AG10803 (cell line): ENCODE measurements at places on chromosomes 3 and 15.

DNA sequence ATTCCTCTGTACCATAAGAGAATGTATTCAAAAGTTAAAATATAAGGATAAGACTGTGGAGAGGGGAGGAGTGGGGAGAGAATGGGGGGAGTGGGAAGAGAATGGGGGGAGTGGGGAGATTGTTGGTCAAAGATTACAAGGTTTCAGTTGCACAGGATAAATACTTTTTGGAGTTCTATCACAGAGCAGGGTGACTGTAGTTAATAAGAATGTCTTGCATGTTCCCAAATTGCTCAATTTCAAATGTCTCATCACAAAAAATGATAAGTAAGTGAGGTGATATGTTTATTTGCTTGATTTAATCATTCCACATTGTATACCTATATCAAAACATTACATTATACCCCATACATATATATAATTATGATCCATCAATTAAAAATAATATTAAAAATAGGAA lies 23.0 kb upstream of the MEF2A start:
- DNase-seq: peak; percentile 33

DNA sequence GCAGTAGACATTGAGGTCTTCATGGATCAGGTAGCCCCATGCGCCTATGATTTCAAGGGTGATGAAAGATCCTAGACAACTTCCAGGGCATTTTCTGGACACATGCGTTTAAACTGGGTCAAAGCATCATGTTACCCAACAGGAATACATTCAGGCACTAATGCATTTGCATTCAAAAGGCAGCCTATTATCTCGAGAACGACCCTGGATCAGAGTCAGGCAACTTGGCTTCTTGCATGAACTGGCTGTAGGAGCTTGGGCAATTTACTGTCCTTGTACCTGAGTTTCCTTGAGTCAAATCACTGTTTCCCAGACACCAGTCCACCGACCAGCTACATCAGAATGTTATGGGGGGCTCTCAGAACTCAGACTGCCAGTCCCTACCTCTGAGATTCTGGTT lies 51.5 kb upstream of the CHST2 start:
- DNase-seq: no peak

GRCh38 chr15:40694688-40695468 lies at the start of gene RAD51:
TSS of gene RAD51 (plus strand) at chr15:40695174. CDS start at chr15:40698759, 3,585 bp downstream.
- DNase-seq: peak; percentile 94

DNA sequence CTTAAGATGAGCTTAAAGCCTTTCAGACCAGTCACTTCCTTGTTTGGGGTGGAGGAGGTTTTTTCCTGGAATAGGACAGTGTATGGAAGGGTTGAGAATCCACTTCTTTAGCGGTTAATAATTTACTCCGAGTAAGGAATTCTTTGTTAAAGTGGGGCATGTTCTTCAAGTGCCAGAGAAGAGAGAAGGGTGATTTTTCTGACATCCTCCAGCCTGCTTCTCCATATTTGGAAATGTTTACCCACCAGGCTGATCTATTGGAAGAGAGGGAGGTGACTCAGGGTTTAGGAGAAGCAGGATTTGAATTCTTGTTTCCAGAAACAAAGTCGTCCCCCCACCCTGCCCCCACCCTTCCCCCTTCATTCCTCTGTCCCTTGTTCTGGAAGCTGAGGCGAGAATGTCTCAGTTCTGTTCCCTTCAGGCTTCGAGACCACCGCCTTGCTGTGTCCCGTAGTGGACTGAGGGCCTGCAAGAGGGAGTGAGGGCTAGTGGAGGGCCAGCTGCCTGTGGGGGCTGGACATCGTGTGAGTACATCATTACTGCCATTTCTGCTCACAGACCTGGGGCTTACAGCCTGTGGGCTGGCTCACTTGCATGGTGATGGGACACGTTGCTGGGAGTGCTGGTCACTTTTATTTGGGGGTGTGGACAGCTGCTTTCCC lies 58.5 kb downstream of the LPP start:
- peak; percentile 79 for DNase-seq

DNA sequence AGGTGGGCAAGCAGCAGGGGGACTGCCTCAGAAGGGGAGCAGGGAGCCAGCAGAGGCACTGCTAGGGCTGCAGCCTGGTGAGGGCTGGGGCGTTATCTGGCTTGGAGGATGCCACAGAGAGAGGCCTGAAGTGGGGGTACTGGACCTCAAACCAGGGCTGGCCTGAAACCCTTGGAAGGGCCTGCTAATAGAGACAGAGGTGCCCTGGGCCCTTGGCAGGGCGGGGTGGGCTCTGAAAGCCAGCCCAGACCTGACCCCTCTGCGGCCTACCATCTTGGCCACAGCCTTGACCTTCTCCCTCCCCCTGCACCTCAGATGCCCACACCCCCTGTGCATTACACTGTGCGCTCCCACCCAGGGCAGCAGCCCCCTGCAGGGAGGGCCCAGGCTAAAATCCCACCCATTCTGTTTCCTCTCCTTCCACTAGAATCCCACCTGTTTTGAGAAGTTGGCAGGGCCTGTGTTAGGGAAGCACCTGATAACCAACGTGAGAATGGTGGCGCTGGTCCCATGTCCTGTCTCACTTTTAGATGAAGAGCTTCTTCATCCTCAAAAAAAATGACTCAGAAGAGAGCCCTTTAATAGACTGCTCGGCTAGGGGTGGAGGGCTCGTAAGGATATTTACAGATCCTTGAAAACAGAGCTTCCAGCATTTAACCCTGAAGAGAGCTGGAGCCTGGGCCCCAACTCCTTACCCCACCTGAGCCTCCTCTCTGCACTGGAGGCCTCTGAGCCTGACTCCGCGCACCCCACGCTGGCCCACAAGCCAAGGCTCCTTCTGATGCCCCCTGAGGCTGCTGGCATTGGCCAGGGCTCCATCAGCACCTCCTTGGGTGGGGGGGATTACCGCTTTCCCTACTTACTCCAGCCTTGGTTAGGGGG lies 29.8 kb downstream of the LOXL1 start:
- DNase-seq: no peak

DNA sequence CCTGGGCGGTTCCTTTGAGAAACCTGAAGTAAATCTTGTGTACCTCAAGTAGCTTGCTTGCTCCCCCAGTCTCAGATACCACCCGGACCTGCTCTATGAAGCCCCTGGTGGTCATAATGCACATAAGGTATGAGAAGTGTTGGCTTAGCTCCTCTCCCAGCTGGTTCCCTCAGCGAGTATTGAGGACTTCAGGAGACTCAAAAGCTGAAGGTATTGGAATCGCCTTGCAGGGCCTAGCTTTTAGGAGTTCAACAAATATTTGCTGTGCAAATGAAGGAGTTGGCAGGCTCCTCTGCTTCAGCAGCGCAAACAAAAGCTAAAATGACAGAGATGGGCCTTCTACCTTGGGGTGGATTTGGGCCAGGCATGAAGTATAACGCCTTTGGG lies 1.7 kb downstream of the CMTM8 start:
- DNase-seq: no peak

DNA sequence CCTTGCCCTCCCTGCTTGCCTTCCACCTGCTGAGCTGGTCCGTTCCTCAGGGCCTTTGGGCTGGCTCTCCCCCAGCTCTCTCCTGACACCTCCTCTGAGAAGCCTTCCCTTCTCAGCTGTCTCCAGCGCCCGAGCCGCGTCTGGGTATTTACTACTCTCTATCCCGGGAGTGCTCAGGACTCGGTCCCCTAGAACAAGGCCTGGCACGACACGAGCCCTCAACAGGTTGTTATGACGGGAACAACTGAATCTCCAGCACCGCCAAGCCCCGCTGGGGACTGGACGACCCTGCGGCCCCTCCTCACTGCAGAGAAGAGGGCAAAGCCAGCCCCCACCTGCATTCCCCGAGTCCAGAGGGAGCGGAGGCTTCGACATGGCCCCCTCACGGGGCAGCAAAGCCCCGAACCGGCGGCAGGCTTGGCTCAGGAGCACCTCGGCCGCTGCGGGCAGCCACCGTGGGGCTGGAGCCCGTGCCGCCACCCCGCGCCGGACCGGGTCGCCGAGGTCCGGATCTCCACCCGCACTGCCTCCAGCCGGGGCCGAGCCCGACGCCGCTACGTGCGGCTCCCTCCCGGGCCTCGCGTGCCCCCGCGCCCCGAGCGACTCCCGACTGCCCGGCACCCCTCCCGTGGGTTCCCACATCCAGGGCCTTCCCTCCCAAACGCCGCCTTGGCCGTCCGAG lies 792 bp downstream of the TPRA1 start:
- DNase-seq: no peak

DNA sequence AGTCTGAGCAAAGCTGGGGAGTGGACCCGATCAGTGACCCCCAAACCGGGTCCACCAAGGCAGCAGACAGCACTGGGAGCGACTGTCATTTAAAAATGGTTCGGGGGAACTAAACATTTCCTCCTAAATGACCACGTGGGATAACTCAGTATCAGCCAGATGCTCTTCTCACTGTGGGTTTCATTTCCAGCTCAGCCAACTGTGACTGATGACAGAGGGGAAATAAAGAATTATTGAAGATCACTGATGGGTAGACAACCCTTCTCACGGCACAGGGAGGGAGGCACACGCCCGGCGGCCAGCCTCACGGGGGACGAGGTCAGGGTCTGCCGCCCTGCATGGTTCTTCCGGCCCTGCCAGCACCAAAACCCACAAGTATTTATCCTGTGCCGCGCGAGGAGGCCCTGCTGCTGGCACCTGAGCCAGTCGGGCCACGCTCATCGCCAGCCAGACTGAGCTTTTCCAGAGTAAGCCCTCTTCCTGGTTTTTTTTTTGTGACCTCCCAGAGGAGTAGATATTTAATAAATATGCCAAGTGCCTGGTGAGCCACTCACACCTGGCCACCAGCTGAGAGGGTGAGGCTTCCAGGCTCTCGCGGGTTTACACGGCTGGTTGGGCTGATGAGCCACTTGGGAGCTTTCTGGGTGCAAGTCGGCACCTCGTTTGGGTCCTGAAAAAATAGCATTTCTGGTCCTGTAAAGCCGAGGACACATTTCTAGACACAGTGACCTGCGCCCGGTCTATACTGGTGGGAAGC lies 6.2 kb downstream of the MELTF start:
- no peak for DNase-seq

- no peak for DNase-seq
Measured at GRCh38 chr3:150299201-150299600, 108.9 kb upstream of the TSC22D2 start.

DNA sequence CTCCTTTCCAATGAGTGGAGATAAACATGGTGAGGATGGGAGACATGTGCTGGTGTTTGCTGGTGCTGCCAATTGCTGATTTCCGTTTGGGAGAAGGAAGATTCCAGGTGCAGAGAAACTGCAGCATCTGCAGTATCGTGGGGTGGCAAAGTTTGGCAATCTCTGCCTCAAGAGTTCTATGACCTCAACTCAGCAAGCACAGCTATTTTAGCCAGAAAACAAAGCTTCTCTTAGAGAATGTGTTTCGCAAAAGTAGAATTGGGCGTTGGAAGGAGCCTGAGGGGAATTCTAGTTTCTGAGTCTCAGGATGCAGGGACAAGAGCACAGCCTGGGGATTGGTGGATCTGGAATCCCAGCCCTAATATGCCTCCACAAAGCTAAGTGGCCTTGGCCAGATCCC lies 18.2 kb upstream of the SHC4 start:
- peak; percentile 32 for DNase-seq

DNA sequence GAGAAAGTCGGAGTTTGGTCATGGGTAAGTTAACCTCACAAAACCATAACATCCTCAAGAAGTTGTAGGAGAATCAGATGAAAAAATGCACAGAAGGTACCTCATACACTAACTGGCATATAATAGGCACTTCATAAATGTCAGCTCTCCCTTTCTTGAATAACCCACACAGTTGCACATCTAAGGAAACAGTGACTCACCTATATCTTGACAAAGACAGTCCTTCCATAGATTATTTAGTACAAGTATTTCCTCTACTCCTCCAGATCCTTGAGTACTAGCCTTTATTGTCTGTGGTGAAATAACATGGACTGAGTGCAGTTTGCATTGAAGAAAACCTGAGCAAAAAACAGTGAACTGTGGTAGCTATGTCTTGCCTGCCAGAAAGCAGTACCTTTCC lies 46.6 kb downstream of the MAGI1 start:
- DNase-seq: no peak

GRCh38 chr3:117837391-117837790 lies 1127.8 kb downstream of the TUSC7 start:
- DNase-seq: no peak

GRCh38 chr3:8886546-8886945 lies 76.7 kb downstream of the RAD18 start:
- peak; percentile 52 for DNase-seq

DNA sequence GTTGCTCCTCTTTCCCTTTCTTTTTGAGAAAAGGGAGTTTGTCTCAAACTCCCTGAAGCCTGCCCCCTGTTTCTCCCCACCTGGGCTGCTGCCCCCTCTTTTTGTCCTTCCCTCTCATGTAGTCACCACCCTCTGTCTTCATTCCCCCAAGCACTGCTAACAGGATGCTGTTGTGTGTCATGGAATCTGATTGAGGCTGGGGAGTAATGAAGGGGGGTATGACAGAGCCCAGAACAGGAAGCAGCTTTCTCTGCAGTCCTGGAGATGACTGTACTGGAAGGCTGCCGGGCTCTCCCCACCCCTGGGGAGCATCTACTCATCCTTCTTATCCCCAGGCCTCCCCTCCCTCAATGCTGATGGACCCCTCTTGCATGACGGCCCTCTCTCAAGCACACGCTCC lies 181.6 kb downstream of the ABHD5 start:
- DNase-seq: peak; percentile 86

GRCh38 chr3:128313935-128314334 lies 152.8 kb downstream of the DNAJB8 start:
- no peak for DNase-seq

- no peak for DNase-seq
Measured at GRCh38 chr3:40207796-40208195, 101.7 kb upstream of the EIF1B start.

DNA sequence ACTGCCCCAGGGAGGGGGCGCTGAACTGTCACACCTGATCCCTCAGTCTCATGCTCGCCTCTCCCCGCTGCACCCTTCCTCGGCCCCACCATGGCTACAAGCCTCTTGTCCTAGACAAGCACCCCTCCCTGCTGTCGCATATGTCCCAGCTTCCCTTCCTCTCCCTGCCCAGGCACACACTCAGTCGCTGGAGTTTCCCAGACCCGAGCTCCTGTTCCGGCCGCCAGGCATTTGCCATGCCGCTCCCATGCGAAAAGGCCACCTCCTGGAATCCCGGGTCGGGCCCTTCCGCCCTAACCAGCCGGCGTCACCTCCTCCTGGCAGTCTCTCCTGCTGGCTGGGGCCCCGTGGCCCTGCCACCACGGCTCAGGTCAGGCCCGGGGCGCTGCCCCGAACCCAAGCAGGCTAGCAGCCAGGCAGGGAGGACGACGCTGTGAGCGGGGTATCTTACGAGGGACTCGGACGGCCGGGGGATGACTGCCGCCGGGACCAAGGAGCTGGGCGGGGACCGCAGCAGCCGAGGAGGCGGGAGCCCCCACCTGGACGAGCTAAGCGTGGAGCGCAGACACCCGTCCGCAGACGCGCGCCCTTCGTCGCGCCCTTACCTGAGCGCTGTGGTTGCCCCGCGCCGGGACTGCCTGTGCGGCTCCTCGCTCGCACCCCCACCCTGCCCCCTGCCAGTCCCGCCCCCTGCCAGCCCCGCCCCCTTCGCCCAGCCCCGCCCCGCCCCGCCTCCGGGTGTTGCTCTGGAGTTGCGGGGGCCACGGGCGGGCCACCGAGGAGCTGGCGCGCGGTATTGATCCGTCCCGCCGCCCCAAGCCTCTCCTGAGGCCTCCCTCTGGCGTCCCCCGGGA lies at the start of gene ALS2CL:
Gene ALS2CL, minus strand, starts transcription at position 642 of the 854 bp plus-strand sequence. CDS start 4,239 bp downstream, outside the sequence.
- DNase-seq: no peak
